Tibial nerve (tissue), 4 donors: ENCODE measurements at places on chromosomes 2 and 18. TPM values are rescaled to one million over a fixed set of nuclear protein-coding genes. Genes with fewer than 3 reads are reported as not detected.
A peak's percentile ranks its signal among the peaks of the same experiment; 100 is the strongest.

- no peak for DNase-seq
- H3K36me3 ChIP-seq, result peaks cover 37% of the 10 kb centered on the region
- H3K27ac ChIP-seq, result no peak overlapping the region
Observed at GRCh38 chr2:43985359-43985758, 10.4 kb downstream of the LRPPRC start.

DNA sequence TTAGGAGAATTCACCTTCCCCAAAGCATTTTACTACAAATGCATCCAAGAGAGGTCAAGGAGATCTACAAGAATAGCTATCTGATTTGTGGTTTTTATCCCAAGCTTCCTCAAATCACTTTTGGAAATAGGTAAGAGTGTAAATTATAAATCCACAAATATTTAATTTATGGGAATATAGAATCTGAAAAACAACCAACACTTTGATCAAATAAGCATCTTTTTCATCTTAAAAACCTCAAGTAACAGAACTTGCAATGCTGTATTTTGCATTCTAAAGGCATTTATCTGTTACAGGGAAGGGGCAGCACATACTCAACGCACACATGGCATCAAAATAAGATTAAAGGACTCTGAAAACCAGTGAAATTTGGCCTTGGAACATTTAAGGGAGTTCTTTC lies 1.9 kb downstream of the ZNF385B start:
- H3K27me3 ChIP-seq, result no peaks in the 10 kb centered on the region
- H3K36me3 ChIP-seq, result no peaks in the 10 kb centered on the region
- no peaks in the 10 kb centered on the region for H3K4me1 ChIP-seq
- H3K27ac ChIP-seq, result no peak overlapping the region
- H3K4me3 ChIP-seq, result no peak overlapping the region
- no peak for DNase-seq

DNA sequence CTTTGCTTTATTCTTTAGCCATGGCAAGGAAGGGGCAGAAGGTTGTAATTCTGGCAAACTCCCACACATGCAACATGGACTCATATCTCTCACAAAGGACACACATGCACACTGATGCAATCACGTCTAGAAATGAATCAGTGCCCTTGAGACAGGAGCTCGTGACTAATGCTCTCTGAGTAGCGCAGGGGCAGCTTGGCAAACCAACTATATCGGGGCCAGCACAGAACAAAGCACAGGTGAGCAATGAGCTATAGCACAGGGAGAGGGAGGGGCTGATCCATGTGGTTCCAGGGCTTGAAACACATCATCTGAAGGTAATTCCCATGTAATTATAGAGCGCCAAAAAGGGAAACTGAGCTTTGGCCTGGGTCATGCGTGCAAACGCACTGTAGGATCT lies 165.2 kb upstream of the KLF7 start:
- H3K27ac ChIP-seq, result no peak overlapping the region
- DNase-seq, result peak; percentile 29

- H3K4me1 ChIP-seq, result peaks cover 13% of the 10 kb centered on the region
- no peak overlapping the region for H3K27ac ChIP-seq
- H3K4me3 ChIP-seq, result no peak overlapping the region
- no peaks in the 10 kb centered on the region for H3K27me3 ChIP-seq
- no peaks in the 10 kb centered on the region for H3K36me3 ChIP-seq
Observed at GRCh38 chr2:166372046-166372445, 3.7 kb downstream of the SCN9A start.

DNA sequence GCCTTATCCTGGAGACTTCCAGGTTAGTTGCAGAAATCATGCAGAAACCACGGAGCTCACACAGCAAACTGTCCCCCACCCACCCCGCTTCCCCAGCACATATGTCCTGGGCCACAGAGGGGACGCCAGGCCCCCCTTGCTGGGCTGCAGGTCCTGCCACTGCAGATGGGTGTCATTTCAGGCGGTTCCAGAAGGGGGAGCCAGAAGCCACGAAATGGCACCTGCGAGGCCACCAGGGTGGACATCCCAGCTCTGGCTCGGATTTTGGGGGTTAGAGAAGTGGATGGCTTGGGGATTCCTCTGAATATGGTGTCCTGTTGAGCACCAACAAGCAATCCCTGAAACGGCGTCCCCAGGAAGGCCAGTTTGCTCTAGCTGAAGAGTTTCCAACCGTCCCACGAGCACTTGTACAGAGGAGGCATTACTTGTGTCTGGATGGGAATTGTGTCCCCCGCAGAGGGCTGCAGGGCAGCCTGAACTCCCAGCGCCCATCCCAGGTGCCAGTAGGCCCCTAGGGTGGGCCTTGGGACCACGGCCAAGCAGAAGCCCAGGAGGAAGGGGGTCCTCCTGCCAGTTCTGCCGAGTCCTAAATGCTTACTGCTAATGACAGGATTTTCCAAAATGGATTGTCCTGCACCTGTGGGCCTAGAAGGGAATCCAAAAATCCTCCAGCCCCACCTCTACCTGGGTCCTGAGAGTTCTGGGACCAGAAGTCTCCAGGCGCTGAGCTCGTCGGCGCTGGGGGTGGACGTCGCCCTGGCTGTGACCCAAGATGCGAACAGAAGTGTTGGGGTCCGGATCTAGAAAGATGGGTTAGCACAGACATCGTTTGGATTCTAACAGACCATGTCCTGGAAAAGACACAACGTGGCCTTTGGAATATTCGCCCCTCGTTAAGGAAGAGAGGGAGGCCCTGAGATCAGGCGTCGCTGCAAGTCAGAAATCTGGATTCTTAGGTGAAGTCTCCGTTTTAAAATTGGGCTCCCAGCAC lies 14.6 kb upstream of the NFATC1 start:
- H3K4me1 ChIP-seq, result no peaks in the 10 kb centered on the region
- H3K4me3 ChIP-seq, result no peak overlapping the region
- H3K27me3 ChIP-seq, result no peaks in the 10 kb centered on the region
- DNase-seq, result peak; percentile 65
- H3K36me3 ChIP-seq, result no peaks in the 10 kb centered on the region

The ERFE gene
- not detected for total RNA-seq

The FBXO15 gene
- total RNA-seq, result 1.0 TPM

The SERPINB11 gene
- total RNA-seq, result not detected

- H3K4me3 ChIP-seq, result no peak overlapping the region
- H3K4me1 ChIP-seq, result no peaks in the 10 kb centered on the region
- DNase-seq, result no peak
- no peaks in the 10 kb centered on the region for H3K27me3 ChIP-seq
- H3K36me3 ChIP-seq, result no peaks in the 10 kb centered on the region
Observed at GRCh38 chr2:77484026-77484425, 38.1 kb downstream of the LRRTM4 start.

The FAM161A gene
- total RNA-seq, result 8.0 TPM

The RESP18 gene
- total RNA-seq, result not detected

The CYB5A gene
- 490 TPM for total RNA-seq

DNA sequence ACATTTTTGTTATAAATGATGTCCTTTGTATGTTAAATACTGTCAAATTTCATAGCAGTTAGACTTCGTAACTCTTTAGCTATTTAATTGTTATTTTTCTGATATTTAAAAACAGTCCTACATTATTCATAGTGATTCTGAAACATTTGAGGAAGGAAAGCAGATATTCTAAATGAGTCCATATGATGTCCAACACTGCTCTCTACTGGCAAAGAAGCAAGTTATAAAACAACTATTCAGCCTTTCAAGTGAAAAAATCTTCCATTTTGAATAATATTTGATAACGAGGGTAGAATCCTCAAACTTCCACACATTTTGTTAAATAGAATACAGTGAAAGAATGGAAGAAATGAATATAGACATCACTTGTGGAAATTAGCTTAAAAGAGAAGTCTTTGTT lies 220.8 kb downstream of the GULP1 start:
- H3K27ac ChIP-seq, result no peak overlapping the region
- H3K36me3 ChIP-seq, result no peaks in the 10 kb centered on the region
- no peak for DNase-seq
- no peaks in the 10 kb centered on the region for H3K27me3 ChIP-seq

The PIEZO2 gene
- total RNA-seq, result 26.4 TPM

The TMEM17 gene
- total RNA-seq, result 3.1 TPM

- H3K4me3 ChIP-seq, result no peak overlapping the region
- H3K4me1 ChIP-seq, result no peaks in the 10 kb centered on the region
- DNase-seq, result no peak
- no peaks in the 10 kb centered on the region for H3K36me3 ChIP-seq
- H3K27me3 ChIP-seq, result no peaks in the 10 kb centered on the region
- H3K27ac ChIP-seq, result no peak overlapping the region
Observed at GRCh38 chr2:15242936-15243461, 318.1 kb downstream of the NBAS start.

DNA sequence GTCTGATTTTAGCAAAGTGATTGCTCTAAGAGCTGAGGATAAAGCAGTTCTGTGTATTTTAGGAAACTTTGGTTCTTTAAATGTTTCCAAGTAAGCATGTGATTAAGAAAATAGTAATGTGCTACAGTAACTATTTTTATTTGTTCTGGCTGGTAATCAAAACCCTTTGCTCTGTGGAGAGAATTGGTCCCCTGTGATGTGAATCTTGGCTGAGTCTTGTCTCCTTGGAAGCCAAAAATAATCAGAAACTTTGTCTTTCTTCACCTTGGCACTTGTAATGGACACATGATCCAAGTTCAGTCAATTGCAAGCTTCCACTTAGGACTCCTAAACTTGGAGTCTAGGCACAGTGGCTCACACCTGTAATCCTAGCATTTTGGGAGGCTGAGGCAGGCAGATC lies 422.7 kb upstream of the CDH20 start:
- H3K27me3 ChIP-seq, result no peaks in the 10 kb centered on the region
- H3K4me1 ChIP-seq, result peaks cover 3% of the 10 kb centered on the region
- no peak overlapping the region for H3K27ac ChIP-seq
- DNase-seq, result peak; percentile 5
- no peak overlapping the region for H3K4me3 ChIP-seq
- H3K36me3 ChIP-seq, result no peaks in the 10 kb centered on the region

- H3K4me3 ChIP-seq, result no peak overlapping the region
- no peaks in the 10 kb centered on the region for H3K36me3 ChIP-seq
- H3K4me1 ChIP-seq, result no peaks in the 10 kb centered on the region
- H3K27me3 ChIP-seq, result no peaks in the 10 kb centered on the region
- no peak overlapping the region for H3K27ac ChIP-seq
Observed at GRCh38 chr18:24609254-24609653, 148.8 kb downstream of the HRH4 start.

DNA sequence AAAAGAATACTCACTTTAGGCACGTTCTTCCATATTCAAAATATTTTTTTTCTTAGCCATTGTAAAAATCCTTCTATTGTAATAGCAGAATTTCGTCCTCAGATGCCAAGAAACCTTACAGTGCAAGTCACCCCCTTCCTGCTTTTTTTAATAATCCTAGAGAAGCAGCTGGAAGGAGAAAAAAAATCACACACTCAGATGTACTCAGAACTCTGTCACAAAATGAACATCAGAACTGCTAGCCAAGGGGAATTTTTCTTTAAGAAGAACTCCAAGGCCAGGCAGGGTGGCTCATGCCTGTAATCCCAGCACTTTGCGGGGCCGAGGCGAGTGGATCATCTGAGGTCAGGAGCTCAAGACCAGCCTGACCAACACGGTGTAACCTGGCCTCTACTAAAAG lies 127.3 kb upstream of the SPATS2L start:
- H3K4me3 ChIP-seq, result no peak overlapping the region
- H3K27ac ChIP-seq, result no peak overlapping the region
- H3K4me1 ChIP-seq, result no peaks in the 10 kb centered on the region
- no peaks in the 10 kb centered on the region for H3K27me3 ChIP-seq

DNA sequence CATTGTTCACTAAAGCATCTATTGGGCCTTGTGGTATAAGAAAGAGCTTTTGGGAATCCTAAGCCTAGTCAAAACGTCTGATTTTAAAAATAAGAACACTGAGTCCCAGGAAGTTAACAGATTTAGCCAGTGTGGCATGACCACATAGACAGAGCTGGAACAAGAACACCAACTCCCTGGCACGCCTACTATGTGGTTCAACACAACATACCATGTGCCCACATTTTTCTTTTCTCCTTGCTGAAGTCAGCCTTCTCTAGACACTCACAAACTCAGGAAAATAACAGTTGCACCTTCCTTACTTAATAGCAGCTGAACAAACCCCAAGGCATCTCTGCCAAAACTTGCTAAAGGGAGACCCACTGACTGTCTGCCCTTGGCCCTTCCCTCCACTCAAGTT lies 124.8 kb downstream of the C1D start:
- no peaks in the 10 kb centered on the region for H3K4me1 ChIP-seq
- no peak for DNase-seq
- no peaks in the 10 kb centered on the region for H3K27me3 ChIP-seq
- no peak overlapping the region for H3K27ac ChIP-seq

- H3K27ac ChIP-seq, result no peak overlapping the region
- no peaks in the 10 kb centered on the region for H3K36me3 ChIP-seq
- no peaks in the 10 kb centered on the region for H3K4me1 ChIP-seq
- DNase-seq, result no peak
Observed at GRCh38 chr2:20667151-20667530, 197 bp downstream of the GDF7 start.

DNA sequence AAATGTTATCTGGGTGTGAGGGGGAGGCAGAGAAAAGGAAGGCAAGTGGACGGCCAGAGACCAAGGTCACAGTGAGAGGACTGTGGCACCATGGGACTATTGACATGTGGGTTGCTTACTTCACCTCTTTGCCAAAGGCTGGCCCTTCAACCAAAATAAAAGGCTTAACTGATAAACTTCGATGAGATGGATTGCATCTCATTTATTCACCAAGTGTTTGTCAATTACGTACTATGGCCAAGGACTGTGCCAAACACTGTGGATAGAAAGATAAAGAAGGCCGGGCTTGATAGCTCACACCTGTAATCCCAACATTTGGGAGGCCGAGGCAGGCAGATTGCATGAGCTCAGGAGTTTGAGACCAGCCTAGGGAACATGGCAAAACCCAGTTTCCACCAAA lies 98.7 kb upstream of the CCBE1 start:
- H3K4me1 ChIP-seq, result no peaks in the 10 kb centered on the region
- no peaks in the 10 kb centered on the region for H3K27me3 ChIP-seq
- no peak overlapping the region for H3K4me3 ChIP-seq
- H3K27ac ChIP-seq, result no peak overlapping the region

The CCDC141 gene
- total RNA-seq, result 3.9 TPM

DNA sequence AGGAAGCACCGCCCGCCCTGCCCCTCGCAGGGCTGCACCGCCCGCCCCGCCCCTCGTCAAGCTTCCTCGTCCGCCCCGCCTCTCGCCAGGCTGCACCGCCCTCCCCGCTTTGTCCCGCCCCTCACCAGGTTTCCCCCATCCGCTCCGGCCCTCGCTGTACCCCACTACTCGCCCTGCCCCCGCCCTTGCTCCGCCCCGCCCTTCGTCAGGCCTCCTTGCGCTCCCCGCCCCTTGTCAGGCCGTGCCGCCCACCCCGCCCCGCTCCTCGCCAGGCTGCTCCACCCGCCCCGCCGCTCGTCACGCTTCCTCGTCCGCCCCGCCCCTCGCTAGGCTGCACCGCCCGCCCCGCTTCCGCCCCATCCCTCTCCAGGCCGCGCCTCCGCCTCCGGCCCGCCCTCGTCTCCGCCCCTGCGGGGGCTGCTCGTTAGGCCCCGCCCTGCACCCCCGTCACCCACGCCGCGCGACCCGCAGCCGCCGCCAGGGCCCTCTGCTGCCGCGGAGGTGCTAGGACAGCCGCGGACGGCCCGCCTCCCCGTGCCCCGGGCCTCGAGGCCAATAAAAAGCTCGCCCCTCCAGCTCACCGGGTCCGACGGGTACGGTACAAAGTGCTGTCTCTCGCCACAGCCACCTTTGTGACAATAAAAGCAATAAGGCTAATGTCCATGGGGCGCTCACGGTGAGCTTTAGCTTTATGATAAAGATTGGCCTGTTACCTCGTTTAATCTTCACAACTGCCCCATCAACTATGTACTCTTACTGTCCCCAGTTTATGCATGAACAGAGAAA lies 602 bp upstream of the DNPEP start:
- peak overlapping the region; percentile 40 for H3K4me3 ChIP-seq
- peak overlapping the region; percentile 82 for H3K27ac ChIP-seq
- H3K4me1 ChIP-seq, result peaks cover 24% of the 10 kb centered on the region
- H3K27me3 ChIP-seq, result no peaks in the 10 kb centered on the region

GRCh38 chr2:241906826-241907570 lies 37.5 kb downstream of the RTP5 start:
- DNase-seq, result no peak
- no peak overlapping the region for H3K27ac ChIP-seq
- H3K4me3 ChIP-seq, result no peak overlapping the region
- no peaks in the 10 kb centered on the region for H3K36me3 ChIP-seq
